ENCODE measurements at places on chromosomes 5 and 9.
A peak's percentile ranks its signal among the peaks of the same experiment; 100 is the strongest.

GRCh38 chr5:33755231-33755630 is 136.6 kb downstream of the ADAMTS12 start:
- no peak for DNase-seq

DNA sequence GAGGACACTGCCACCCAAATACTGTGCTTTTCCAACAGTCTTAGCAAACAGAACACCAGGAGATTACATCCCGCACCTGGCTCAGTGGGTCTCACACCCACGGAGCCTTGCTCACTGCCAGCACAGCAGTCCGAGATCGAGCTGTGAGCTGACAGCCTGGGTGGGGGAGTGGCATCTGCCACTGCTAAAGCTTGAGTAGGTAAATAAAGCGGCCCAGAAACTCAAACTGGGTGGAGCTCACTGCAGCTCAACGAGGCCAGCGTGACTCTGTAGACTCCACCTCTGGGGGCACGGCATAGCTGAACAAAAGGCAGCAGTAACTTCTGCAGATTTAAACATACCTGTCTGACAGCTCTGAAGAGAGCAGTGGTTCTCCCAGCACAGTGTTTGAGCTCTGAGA is 28.8 kb downstream of the EPB41L4A start:
- no peak for DNase-seq

DNA sequence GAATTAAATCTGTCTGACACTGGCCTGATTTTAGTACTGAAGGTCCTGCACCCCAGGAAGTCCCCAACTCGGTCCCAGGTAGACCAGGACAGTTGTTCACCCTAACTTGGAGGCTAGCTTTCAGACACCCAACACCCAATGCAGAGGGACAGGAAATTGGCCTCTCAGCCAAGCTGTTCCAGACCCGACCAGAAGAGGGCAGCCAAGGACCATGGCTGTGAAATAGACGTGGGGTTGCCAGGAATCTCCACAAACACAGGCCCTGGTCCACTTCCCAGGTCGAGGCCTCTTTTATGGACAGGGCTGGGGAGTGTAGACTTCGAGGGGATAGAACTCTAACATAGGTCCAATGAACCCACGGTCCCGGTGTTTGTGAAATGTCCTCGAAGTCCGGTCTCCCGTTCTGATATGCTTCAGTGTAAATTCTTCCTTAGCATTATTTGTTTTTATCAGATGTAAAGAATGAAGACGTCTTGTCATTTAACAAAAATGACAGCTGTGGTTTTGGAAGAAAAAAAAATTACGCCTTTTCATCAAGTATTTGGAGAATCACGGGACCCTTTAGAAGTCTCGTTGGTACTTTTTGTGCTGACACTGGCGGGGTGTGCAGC is 260.3 kb upstream of the ADAMTS16 start:
- peak; percentile 66 for DNase-seq

DNA sequence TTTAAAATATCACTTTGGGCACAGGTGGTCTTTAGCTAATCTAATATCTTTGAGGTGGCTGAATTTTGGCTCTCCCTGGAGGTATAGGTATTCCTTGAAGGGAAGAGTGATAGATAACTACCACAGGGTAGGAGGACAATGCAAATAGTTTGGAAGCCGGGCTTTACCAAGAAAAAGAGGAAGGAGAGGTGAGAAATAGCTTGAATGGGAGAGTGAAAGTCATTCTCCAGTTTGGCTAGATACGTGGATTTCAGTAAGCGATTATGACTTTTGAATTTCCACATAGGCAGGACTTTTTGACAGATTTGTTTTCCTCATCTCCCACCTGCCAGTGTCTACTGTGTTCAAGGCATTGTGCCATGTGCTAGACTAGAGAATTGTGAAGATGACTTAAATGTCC is 45.5 kb downstream of the RASA1 start:
- DNase-seq: no peak

DNA sequence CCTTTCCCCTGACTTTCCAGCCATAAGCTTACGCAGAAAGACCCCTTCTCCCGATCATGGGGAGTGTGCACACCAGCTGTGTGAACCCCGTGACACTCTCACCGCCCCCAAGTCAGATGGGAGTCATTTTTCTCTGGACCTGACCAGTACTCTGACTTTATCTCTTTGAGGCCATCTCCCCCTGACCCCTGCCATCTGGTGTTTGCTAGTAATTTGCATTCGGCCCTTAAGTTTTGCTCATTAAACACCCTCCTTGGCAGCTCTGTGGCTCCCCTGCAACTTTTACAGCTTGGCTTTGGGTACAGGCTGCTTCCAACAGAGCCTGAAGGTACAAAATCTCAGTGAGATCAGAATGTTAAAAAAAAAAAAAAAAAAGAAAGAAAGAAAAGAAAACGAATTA is 43.9 kb downstream of the PDZD2 start:
- no peak for DNase-seq

GRCh38 chr5:33023649-33024048 is 312.5 kb downstream of the NPR3 start:
- DNase-seq: no peak

DNA sequence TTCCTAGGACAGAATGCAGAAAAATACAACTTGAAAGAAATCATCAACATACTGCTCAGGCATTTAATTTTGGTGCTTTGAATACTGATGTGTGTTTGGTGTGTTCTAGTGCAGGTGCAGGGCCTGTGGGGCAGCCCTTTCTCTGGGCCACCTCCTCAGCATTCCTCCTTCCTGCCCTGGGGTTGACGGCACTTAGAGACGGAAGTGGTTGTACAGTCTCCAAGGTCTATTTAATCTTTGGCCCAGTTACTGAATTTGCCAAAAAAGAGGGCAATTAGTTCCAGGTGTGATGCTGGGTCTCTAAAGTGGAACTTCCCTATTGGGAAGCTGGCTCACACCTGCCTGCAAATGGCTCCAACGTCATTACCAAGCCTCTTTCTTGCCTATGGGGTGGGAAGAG is 269.0 kb downstream of the SH3GL2 start:
- DNase-seq: no peak

GRCh38 chr5:141657404-141657803 is 6.2 kb upstream of the FCHSD1 start:
- no peak for DNase-seq

DNA sequence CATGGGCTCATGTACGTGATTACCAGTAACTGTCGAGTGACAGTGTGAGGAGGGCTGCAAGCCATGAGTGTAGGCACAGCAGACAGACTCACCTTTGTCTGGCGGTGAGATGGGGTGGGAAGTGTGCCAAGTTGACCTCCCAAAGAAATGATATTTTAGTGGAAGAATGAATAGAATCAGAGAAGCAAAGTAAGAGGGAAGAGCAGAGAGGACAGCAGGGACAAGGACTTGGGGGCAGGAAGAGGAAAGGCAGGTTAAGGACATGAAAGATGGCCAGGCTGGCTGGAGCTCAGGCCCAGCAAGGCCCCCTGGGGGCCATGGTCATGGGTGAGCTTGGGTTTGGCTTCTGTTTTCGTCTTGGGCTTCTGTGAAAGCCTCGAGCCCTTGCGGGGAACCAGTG is 20.2 kb downstream of the TGFBI start:
- no peak for DNase-seq

- DNase-seq: no peak
These were observed 321.0 kb upstream of the IRX4 start for GRCh38 chr5:2203774-2204173.

DNA sequence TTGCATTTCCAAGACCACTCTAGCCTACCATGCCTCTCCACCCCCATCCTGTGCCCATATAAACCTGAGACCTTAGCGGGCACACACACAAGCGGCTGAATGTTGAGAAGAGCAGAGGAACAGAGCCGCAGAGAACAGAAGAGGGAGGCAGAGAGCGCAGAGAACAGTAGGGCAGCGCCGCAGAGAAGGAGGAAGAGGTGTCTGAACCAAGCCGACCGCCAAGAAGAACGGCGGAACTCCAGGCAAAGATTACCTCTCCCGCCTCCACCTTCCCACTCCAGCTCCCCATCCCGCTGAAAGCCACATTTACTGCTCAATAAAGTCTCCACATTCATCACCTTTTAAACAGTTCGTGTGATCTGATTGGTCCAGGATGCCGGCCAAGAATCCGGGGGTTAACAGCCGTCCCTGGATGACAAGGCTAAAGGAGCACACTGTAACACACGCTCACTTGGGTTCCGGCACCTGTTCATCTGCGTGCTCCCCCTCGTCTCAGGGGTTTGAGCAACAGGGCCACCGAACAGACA is 33.2 kb downstream of the GRIN3A start:
- DNase-seq: peak; percentile 93

- no peak for DNase-seq
These were observed 1.6 kb upstream of the CD72 start for GRCh38 chr9:35619800-35620158.

- DNase-seq: no peak
These were observed 138.0 kb downstream of the NUDT12 start for GRCh38 chr5:103424453-103425205.

- no peak for DNase-seq
These were observed 3.1 kb upstream of the ZNF79 start for GRCh38 chr9:127421057-127421456.

GRCh38 chr9:94649100-94649819 is 9.9 kb upstream of the FBP1 start:
- peak; percentile 80 for DNase-seq

GRCh38 chr5:150356575-150357294 is 762 bp upstream of the TCOF1 start:
- no peak for DNase-seq

GRCh38 chr5:174998131-174998730 is 273.8 kb downstream of the MSX2 start:
- no peak for DNase-seq

DNA sequence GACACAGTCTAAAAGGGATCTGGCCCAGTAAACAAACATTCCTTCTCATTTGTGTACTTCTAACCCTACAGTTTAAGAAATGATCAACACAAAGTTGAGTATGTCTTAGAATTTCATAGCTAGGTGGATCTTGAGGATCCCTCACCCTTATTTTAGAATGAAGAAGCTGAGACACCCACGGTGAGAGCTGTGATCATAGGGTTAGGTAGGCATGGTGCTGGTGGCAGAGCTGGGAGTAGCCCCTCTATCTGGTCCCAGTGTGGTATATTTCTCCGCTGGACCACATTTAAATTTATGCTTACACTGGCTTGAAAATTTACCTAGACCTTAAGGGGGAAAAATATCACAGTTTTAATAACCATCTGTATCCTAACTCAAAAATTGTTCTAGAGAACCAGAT is 39.8 kb downstream of the UGCG start:
- no peak for DNase-seq

DNA sequence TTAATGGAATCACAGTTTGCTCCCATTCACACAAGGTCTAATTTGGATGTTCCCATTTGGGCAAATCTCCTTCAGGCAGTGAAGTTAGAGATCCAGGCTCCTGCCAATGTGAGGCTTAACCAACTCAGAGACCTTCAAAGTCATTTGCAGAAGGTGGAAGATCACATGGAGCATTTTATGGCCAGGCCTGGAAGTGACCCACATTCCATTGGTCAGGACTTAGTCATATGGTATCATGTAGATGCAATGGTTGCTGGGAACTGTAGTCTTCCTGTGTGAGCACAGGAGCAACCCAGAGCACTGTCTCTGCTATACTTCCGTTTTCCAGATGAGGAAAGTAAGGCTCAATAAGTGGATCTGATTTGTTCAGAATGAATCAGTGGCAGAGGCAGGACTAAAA is 292.7 kb upstream of the SMARCA2 start:
- DNase-seq: no peak

DNA sequence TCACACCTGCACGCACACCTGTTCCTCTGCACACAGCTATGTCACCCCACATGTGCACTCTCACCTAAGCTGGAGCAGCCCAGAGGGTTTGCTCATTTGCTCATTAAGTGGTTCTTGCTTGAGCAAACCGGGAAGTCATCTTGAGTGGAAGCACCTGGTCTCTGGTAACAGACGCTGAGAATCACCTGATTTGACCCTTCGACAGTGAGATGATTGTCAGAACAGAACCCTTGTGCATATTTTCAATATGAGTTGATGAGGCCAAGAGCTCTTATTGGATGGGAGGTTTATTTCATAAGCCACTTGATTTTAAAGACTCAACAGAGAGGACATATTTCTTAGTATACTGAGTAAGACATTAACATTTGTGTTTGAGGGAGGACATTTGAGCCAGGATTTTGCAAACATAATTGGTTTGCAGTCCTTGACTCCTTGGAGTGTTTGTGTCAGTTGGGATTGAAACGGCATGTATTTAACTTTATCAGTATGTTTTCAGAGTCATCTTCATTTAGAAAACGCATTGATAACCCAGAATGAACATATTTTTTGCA is 22.1 kb upstream of the LPCAT1 start:
- DNase-seq: peak; percentile 52

GRCh38 chr9:5073701-5074100 is 88.6 kb downstream of the JAK2 start:
- no peak for DNase-seq

DNA sequence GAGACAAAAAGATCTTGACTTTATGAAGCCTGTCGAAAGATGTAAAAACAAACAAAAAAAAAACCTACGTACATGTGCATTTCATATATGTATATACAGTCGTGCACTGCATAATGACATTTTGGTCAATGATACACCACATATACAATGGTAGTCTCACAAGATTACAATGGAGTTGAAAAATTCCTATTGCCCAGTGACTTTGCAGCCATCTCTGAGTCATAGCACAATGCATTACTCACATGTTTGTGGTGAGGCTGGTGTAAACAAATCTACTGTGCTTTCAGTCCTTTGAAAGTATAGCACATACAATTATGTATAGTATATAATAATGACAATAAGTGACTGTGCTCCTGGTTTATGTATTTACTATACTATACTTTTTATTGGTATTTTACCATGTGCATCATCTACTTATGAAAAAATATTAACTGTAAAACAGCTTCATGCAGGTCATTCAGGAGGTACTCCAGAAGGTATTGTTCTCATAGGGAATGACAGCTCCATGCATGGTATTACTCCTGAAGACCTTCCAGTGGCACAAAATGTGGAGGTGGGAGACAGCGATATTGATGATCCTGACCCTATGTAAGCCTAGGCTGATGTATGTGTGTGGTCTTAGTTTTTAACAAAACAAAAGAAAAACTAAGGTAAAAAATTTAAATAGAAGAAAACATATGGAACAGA is 73.7 kb upstream of the FST start:
- no peak for DNase-seq

GRCh38 chr9:11328326-11328725 is 715.5 kb upstream of the PTPRD start:
- DNase-seq: no peak

DNA sequence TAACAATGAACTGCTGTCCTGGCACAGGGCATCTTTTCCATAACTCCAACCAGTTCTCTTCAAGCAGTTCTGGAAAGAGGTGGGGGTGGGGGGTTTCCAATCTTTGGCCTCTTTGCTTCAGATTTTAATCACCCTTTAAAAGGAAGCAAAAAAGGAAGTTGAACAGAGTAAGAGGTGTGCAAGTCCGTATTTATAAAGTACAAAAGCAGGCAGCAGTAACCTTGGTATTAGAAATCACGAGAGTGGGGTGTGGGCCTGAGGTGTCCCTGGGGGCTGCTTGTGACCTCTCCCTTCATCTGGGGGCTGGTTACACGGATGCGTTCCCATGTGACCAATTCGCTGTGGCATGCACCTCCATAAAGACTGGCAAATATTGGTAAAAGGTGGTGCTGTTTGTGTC is 70.5 kb downstream of the PTCH1 start:
- DNase-seq: peak; percentile 18
